GM23338 (cell line): ENCODE measurements at places on chromosomes 1 and 21. TPM values are rescaled to one million over a fixed set of nuclear protein-coding genes. Genes with fewer than 3 reads are reported as not detected.

PGLYRP3 gene
- not detected in 2 replicates for polyA plus RNA-seq

BSND gene
- 0.50 and 0.55 TPM in 2 replicates for polyA plus RNA-seq

ASPM gene
- polyA plus RNA-seq = 35.6 and 36.8 TPM in 2 replicates

SHCBP1L gene
- polyA plus RNA-seq = not detected in 2 replicates

KCNK1 gene
- polyA plus RNA-seq = 10.1 and 12.1 TPM in 2 replicates

CELA2A gene
- not detected in 2 replicates for polyA plus RNA-seq

LEPR gene
- 1.5 and 2.1 TPM in 2 replicates for polyA plus RNA-seq
